CD4-positive, CD25-positive, alpha-beta regulatory T cell (primary cell): ENCODE measurements at places on chromosomes 3 and 15. TPM values are rescaled to one million over a fixed set of nuclear protein-coding genes. Genes with fewer than 3 reads are reported as not detected.
A peak's percentile ranks its signal among the peaks of the same experiment; 100 is the strongest.

GRCh38 chr3:5116538-5116937, 5.6 kb upstream of the ARL8B start:
- H3K4me1 ChIP-seq, result no peaks in the 10 kb centered on the region
- no peak overlapping the region for H3K4me3 ChIP-seq

DNA sequence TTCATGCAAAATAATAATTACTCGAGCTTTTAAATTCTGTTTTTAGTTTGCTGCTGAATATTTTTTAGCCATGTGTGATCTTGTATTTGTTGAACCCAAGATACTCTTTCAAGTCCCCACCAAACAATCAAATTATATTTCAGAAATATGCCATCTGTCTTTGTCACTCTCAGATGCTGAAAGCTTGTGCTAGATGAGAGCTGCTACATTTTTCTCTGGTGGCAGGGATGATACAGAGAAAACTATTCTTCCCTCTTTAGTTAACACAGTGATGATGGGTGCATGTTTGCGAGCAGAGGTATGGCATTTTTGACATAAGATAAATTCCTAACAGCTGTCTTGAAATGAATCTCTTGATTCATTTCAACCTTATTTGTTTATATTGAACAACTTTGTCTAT, 100.6 kb upstream of the NPHP3 start:
- no peak overlapping the region for H3K27ac ChIP-seq
- no peak overlapping the region for H3K4me3 ChIP-seq
- no peaks in the 10 kb centered on the region for H3K4me1 ChIP-seq
- H3K27me3 ChIP-seq, result peaks cover 2% of the 10 kb centered on the region
- no peak for DNase-seq
- no peaks in the 10 kb centered on the region for H3K36me3 ChIP-seq

DNA sequence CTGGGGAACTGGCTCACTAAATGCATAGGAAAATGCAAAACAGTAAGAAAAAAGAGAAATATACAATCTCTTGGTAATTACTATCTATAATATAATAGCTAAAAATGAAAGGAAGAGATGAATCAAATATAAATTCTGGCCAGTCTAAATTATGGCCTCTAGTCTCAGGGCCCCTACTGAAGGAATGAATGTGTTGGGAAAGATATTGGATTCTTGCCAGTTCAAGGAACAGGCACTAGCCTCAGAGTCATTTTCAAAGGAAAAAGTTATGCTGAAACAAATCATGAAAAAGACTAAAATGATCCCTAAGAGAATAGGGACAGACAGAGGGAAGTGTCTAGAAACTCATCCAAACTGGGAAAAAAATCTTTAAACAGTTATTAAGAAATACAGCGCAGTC, 62.4 kb downstream of the C3orf80 start:
- no peaks in the 10 kb centered on the region for H3K27me3 ChIP-seq
- H3K4me1 ChIP-seq, result no peaks in the 10 kb centered on the region
- H3K4me3 ChIP-seq, result no peak overlapping the region
- no peak overlapping the region for H3K27ac ChIP-seq

GRCh38 chr3:155227141-155227540, 66.3 kb downstream of the STRIT1 start:
- no peak overlapping the region for H3K27ac ChIP-seq
- DNase-seq, result no peak
- H3K36me3 ChIP-seq, result no peaks in the 10 kb centered on the region
- H3K4me3 ChIP-seq, result no peak overlapping the region

The ACAP2 gene
- polyA plus RNA-seq, result 45.1 TPM

The P4HTM gene
- 19.5 TPM for polyA plus RNA-seq

DNA sequence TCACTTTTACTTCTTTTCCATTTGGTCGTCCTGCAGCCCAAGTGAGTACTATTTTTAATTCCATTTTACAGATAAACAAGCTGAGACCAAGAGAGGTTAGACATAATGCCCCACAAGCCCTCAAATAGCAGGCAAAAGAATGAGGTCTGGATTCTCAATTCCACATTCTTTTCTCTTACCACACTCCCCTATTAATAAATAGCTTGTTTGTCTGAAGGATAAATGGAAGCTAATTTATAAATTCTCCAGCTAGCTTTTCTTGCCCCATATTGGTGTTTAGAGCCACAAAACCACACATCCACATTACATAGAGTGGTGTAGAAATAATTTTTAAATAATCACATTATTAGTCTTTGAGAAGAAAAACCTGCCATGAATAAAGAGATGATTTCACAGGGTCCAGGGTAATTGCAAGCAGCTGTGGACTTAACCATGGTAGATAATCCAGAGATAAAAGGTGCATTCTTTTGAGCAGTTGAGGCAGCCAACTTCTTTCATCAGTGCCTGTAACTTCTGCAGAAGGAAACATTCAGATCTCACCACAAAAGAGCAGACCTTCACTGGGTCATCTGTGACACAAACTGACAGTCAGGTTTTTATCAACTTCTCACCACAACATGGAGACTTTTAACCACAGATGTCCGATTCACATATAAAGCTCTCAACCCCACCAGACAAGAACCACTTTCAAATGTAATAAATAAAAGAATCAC, 313.4 kb upstream of the STT3B start:
- H3K4me3 ChIP-seq, result no peak overlapping the region
- H3K27ac ChIP-seq, result no peak overlapping the region
- H3K27me3 ChIP-seq, result no peaks in the 10 kb centered on the region
- peaks cover 39% of the 10 kb centered on the region for H3K4me1 ChIP-seq

The LRRC3B gene
- polyA plus RNA-seq, result not detected

The SGO1 gene
- 2.3 TPM for polyA plus RNA-seq

DNA sequence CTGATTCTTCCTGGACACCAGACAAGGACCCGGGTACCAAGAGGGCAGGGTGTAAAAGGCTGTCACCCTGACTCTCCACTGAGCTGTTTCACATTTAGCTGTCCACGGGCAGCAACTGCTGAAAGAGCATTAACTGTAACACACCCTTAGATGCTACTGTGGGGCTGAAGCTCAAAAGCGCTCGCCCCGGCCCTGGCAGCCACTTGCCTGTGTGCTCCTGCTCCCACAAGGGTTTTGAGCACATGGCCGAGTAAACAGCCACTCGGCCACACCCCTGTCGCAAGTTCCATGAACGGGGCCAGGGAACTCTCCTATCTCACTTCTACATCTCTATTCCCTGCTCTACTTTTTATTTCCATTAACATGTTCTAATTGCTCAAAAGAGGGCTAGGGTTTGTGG, 421.7 kb downstream of the TUSC7 start:
- DNase-seq, result no peak
- no peaks in the 10 kb centered on the region for H3K27me3 ChIP-seq
- H3K4me3 ChIP-seq, result no peak overlapping the region

The FLNB gene
- 9.9 TPM for polyA plus RNA-seq

The ACKR2 gene
- not detected for polyA plus RNA-seq

DNA sequence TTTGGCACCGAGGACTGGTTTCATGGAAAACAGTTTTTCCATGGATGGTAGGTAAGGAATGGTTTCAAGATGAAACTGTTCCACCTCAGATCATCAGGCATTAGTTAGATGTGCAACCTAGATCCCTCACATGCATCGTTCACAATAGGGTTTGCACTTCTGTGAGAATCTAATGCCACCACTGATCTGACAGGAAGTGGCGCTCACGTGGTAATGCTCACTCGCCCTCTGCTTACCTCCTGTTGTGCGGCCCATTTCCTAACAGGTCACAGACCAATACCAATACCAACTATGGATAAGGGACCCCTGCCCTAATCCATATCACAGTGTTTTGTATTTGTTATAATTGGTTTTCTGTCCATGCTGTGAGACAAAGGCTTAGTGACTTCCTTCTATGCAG, 58.9 kb downstream of the SLMAP start:
- peak; percentile 9 for DNase-seq
- H3K27me3 ChIP-seq, result no peaks in the 10 kb centered on the region
- H3K27ac ChIP-seq, result peak overlapping the region; percentile 42
- no peaks in the 10 kb centered on the region for H3K36me3 ChIP-seq
- peak overlapping the region; percentile 72 for H3K4me3 ChIP-seq
- peaks cover 23% of the 10 kb centered on the region for H3K4me1 ChIP-seq

- DNase-seq, result no peak
- peaks cover 18% of the 10 kb centered on the region for H3K27me3 ChIP-seq
- H3K4me3 ChIP-seq, result no peak overlapping the region
- H3K36me3 ChIP-seq, result no peaks in the 10 kb centered on the region
- no peak overlapping the region for H3K27ac ChIP-seq
- no peaks in the 10 kb centered on the region for H3K4me1 ChIP-seq
These were observed 61.9 kb downstream of the LRRK1 start for GRCh38 chr15:100981086-100981485.

GRCh38 chr15:87959080-87959479, 297.5 kb downstream of the NTRK3 start:
- no peaks in the 10 kb centered on the region for H3K36me3 ChIP-seq
- H3K27me3 ChIP-seq, result no peaks in the 10 kb centered on the region
- no peak overlapping the region for H3K27ac ChIP-seq
- no peaks in the 10 kb centered on the region for H3K4me1 ChIP-seq
- DNase-seq, result no peak
- H3K4me3 ChIP-seq, result no peak overlapping the region

The SLC28A2 gene
- polyA plus RNA-seq, result not detected

- peaks cover 28% of the 10 kb centered on the region for H3K4me1 ChIP-seq
- H3K27me3 ChIP-seq, result no peaks in the 10 kb centered on the region
- DNase-seq, result no peak
- H3K36me3 ChIP-seq, result no peaks in the 10 kb centered on the region
- H3K27ac ChIP-seq, result peak overlapping the region; percentile 92
- H3K4me3 ChIP-seq, result no peak overlapping the region
These were observed 13.2 kb downstream of the XXYLT1 start for GRCh38 chr3:195257454-195258448.

The SCN11A gene
- not detected for polyA plus RNA-seq

DNA sequence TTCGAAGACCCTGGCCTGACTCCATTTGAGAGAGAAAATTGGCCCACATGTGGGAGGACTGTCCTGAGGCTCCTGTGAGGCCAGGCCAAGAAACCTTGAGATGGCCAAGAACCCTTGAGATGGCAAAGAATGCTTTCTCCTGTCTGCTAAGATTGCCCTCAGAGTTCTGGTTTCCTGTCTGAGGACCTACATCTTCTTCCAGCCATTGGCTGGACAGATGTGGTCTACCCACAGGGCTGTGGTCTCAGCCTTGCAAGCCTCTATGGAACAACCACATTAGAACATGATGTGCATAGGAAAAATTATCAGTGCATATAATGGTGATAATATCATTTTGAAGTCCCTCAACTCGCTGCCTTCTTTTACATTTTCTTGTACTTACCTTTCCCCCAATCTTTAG, 10.8 kb upstream of the RASA2 start:
- no peak overlapping the region for H3K27ac ChIP-seq
- H3K4me3 ChIP-seq, result no peak overlapping the region
- H3K36me3 ChIP-seq, result no peaks in the 10 kb centered on the region
- H3K4me1 ChIP-seq, result peaks cover 6% of the 10 kb centered on the region
- no peak for DNase-seq

- peaks cover 15% of the 10 kb centered on the region for H3K27me3 ChIP-seq
- H3K4me1 ChIP-seq, result peaks cover 6% of the 10 kb centered on the region
- H3K4me3 ChIP-seq, result no peak overlapping the region
- H3K27ac ChIP-seq, result no peak overlapping the region
- DNase-seq, result peak; percentile 13
- no peaks in the 10 kb centered on the region for H3K36me3 ChIP-seq
These were observed 753 bp downstream of the ITGB5 start for GRCh38 chr3:124886168-124887056.

DNA sequence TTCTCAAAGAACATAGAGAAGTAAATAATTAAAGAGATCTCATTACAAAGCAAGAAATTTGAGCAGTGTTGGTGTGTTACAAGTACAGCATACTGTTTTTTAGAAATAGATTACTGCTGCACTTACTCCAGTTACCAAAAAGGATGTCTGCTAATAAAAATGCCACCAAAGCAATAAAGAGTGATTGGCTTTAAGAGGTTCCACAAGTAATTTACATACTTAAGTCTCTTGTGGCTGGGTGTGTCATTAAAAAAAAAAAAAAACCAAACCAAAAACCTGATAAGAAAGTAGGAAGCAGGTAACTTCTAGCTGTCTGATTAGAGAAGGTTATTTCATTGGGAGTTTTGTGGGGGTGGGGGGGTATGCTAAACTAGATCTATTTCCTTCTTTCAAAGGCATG, 15.2 kb downstream of the RAB11A start:
- H3K27me3 ChIP-seq, result no peaks in the 10 kb centered on the region
- DNase-seq, result peak; percentile 66
- peaks cover 66% of the 10 kb centered on the region for H3K36me3 ChIP-seq
- peaks cover 18% of the 10 kb centered on the region for H3K4me1 ChIP-seq
- H3K27ac ChIP-seq, result peak overlapping the region; percentile 28

GRCh38 chr3:155651489-155652218, 93.2 kb downstream of the PLCH1 start:
- no peaks in the 10 kb centered on the region for H3K36me3 ChIP-seq
- H3K27ac ChIP-seq, result no peak overlapping the region
- no peak for DNase-seq
- no peaks in the 10 kb centered on the region for H3K4me1 ChIP-seq
- H3K27me3 ChIP-seq, result no peaks in the 10 kb centered on the region

- H3K4me3 ChIP-seq, result peak overlapping the region; percentile 62
- no peak for DNase-seq
These were observed 833 bp downstream of the MAN2A2 start for GRCh38 chr15:90903733-90904536.

The PLSCR5 gene
- not detected for polyA plus RNA-seq

The ADCY5 gene
- not detected for polyA plus RNA-seq

DNA sequence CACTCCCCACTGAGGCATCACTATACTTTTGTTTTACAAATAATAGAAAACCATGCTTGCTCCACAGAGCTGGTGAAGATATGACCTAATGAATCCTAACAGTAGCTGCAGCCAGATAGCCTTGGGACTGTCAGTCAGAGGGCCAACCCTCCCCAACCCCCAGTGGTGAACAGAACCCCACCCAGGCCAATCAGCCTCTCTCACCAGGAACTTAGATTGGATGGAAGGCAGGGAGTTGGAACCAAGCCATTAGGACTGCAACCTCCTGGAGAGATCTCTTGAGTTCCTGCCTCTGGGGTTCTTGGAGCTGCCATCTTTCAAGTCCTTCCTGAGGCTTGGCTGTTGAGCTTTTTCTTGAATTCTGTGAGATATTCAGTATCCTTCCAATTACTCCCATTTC, 3.0 kb upstream of the MRPS22 start:
- no peak for DNase-seq
- no peaks in the 10 kb centered on the region for H3K27me3 ChIP-seq
- H3K27ac ChIP-seq, result no peak overlapping the region

DNA sequence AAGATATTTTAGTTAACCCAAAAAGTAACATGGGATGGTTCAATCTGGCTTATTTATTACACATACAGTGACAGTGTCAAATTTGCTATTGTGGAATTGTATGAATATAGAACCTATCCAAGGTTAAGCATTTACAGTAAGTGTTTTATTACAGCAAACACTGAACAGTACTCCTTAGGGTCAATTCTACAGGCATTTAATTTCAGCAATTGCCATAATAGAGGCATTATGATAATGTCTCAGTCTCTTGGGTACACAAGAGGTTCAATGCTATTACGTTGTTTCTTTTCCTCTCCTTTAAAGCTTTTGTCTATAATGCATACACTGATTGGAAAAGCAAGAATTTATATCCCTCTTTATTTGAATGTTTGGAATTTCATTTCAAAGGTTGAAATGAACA, 275.7 kb upstream of the NAALADL2 start:
- no peak overlapping the region for H3K27ac ChIP-seq
- H3K27me3 ChIP-seq, result no peaks in the 10 kb centered on the region

The GXYLT2 gene
- polyA plus RNA-seq, result 0.06 TPM

GRCh38 chr3:16254916-16255315, 9.8 kb downstream of the DPH3 start:
- no peaks in the 10 kb centered on the region for H3K27me3 ChIP-seq
- no peaks in the 10 kb centered on the region for H3K4me1 ChIP-seq
- no peak overlapping the region for H3K4me3 ChIP-seq
- no peak overlapping the region for H3K27ac ChIP-seq

The GNB4 gene
- polyA plus RNA-seq, result 0.22 TPM
